ENCODE measurements at places on chromosomes 3 and 15.

GRCh38 chr3:106473576-106474475 lies 605.0 kb upstream of the CBLB start:
- no peak for DNase-seq

DNA sequence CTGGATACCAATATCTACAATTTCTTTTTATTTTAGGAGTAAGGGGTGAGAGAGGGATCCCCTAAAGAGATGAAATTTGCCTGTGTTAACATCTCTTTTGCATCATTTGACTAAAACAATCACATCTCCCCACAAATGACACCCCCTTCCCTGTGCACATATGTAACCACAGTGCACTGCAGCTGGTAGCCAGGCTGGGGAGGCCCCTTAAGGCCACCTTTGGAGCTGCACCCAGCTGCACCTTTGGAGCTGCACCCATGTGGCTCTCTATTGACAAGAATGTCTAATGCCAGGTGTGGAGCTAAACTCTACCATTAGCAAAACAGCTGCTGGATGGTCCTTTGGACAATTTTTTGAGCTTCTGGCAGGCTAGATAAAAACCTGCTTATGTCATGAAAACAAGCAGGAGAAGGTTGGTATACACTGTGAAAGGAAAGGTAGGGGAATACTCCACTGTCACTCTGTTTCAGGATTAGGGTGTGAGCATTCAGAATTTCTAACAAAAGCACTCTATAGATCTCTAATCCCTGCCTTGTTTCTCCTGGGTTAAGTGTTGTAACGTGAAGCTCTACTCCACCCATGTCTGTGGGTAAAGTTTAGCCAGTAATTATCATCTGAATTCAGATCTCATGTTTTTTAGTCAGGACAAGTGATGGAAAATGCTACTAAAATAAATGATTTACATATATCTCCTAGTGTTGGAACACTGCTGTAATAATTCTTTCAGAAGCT lies 52.1 kb downstream of the TFG start:
- DNase-seq, result no peak

DNA sequence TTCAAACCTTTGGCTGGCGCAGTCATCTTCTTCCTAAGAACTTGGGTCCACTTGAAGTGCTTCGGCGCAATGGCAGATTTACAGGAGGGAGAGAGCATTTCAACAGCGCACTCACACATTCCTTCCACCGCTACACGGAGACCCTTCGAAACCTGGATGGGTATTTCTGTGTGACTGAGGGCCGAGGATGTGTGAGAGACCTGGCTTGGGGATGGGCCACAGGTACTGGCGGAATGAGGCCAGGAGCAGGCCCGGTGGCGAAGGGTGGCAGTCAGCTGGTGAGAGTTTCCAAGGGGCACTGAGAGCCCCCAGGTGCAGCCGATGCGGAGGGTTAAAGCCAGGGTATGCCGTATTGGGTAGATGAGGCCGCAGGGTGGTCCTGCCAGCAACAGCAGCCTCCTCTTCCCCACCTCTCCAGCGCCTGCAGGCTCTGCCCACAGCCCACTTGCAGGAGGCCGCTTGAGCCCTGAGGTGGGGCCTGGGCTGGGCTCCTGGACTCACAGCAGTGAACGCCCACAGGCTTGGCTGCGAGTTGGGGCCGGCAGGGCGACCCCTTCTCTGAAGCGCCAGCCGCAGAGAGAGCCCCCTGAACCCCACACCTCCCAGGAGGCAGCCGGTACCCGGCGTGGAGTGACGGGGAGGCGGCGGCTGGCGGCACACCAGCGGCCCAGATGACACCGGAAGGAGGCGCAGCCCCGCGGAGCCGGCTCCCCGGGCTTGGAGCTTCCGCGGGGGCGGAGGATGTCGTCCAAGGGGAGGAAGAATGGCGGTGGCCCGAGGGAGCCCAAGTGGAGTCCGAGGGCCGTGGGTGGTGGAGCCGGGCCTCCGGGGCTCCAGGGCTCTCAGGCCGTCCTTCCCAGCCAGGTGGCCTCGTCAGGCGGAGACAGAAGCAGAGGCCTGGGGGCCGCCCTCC lies 166.5 kb downstream of the NSMCE3 start:
- DNase-seq, result no peak

- no peak for DNase-seq
Measured at GRCh38 chr3:535566-536416, 339.2 kb downstream of the CHL1 start.

- no peak for DNase-seq
Measured at GRCh38 chr3:141093971-141094684, 43.0 kb downstream of the SPSB4 start.

DNA sequence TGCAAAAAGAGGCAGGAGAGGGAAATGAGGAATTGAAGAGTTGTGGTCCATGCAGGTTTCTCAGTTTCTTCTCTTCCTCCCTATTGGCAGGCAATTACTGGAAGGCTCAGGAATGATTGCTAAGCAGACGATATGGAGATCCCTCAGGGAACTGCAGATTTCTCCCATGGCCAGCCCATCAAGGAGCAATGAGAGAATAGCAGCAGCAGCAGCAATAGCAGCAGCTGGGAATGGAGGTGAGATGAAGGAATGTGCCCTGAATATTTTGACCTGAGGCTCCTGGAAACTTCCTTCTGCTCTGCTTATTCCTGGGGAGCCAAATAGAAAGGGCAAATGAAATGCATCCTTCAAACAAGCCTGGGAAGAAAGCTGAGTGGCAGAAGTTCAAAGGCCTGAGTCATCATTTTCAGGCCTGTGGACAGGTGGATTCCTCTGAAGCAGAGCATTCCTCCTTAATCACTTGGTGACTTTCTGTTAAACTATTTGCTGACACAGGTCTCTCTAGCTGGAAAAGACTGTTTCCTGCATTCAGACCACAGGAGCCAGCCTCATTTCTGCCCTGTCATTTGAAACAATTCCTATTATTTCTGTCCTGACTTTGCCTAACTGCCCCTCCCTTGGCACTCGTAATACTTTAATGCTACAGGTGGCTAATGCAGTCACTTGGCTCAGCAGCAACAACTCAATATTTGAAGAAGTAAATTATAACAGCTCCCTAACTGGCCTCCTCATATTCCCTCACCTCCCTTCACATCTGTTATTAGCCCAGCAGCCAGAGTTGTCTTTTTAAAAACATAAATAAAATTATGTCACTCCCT lies 146.9 kb upstream of the GADL1 start:
- no peak for DNase-seq

DNA sequence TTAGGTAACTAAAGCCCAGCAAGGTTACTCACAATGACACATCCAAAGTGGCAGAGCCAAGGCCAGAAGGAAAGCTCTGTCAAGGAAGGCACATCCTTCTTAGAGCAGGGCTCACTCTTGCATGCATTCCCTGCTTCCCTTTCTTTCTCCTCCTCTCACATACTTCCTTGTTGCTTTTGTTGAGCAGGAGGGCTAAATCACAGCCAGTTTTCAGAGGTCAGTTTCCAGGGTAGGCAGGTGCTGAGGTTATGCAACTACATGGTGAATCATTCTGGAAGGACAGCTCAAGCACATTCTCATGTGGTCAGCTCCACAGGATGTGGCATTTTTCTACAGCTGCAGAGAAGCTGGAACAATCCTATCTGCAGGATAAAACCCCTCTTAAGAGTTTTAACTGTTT lies 275.6 kb downstream of the ZNF621 start:
- no peak for DNase-seq

DNA sequence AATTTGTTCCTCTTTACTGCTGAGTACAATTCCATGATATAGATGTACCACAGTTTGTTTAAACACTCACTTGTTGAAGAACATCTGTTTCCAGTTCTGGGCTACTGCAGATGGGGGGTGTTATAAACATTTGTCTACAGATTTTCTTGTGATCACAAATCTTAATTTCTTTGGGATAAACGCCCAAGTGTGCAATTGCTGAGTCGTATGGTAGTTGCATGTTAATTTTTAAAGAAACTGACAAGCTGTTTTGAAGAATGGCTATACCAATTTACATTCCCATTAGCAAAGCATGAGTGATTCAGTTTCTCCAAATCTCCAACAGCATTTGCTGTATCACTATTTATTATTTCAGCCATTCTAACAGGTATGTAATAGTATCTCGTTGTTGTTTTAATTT lies 242.0 kb upstream of the MRPL3 start:
- no peak for DNase-seq

DNA sequence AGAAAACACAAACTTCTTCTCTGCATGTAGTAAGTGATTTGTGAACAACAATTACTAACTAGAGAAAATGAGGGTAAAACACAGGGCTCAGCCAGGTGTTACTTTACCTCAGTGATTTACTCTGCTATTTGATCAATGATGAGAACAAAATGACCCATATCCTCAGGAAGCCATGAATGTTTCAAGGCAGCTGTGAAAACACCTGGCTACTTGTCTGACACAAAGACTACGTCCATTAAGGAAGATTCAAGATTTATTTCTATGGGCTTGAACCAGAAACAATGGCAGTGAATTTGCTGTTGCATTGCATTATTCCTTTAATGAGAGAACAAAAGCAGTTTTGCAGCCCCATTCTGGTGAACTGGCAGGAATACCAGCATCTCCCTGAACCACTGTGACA lies 374.6 kb upstream of the ARL6 start:
- no peak for DNase-seq

DNA sequence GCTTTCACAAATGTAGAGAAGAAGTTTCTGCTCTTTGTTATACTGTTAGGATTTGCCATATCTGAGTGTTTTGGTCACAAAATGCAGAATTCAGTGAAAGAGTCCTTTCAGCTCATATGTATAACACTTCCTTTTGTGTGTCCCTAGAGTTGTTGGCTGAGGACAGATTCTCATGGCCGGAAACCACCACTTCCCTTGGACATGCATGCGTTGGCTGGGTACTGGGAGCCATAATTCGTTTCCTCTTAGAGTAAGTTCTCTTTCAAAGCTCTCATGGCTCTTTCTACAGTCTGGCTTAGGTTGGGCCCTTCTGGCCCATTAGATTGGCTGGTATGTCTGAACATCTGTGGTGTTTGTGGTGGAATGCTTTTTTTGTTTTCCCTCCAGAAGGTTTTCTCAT lies 298.5 kb downstream of the DIPK2A start:
- DNase-seq, result no peak

DNA sequence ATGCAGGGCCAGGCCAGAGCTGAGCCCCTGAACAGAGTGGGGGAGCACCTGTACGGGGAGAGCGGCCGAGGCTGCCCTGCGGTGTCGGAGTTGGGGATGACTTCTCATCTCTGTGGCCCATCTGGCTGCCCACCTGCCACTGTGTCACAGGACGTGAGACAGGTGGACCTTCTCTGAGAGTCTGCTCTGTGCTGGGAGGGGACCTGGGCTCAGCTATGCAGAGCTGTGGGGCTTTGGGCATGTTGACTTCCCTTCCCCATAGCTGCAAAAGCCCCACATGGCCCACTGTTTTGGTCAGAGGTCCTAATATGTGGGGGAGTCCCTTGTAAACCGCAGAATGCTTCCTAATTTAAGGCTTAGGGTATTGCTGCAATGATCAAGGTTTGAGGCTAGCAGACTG lies 68.0 kb upstream of the TRPM1 start:
- no peak for DNase-seq
